Activated T-cell treated with anti-CD3 and anti-CD28 coated beads for 24 hours (primary cell): ENCODE measurements at places on chromosomes 6 and 20.

DNA sequence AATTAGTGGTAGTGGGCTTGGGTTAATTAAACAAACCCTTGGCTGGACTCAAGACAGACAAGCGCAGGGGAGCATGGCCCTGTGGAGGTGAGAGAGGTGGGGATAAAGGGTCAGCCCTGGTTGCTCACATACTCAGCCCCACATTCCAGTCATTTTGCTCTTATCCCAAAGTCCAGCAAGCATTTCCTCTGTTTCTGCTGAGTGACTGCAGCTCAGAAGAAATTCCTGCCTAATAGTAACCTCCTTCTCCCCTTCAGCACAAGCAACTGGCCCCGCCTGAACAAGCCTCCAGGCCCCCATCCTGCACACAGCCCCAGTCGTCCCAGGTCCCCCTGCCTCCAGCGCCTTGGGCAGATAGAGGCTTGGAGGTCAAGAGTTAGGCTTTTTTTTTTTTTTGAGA lies 3.6 kb upstream of the TFEB start:
- DNase-seq: no peak

DNA sequence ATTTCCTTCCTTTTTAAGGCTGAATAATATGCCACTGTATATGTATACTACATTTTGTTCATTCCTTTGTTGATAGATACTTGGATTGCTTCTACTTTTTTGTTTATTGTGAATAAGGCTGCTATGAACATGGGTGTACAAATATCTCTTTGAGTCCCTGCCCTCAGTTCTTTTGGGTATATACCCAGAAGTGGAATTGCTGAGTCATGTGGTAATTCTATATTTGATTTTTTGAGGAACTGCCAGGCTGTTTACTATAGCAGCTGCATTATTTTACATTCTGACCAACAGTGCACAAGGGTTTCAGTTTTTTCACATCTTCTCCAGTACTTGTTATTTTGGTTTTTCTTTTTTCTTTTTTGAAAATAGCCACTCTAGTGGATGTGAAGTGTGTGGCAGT lies 34.1 kb downstream of the CDS2 start:
- DNase-seq: no peak

DNA sequence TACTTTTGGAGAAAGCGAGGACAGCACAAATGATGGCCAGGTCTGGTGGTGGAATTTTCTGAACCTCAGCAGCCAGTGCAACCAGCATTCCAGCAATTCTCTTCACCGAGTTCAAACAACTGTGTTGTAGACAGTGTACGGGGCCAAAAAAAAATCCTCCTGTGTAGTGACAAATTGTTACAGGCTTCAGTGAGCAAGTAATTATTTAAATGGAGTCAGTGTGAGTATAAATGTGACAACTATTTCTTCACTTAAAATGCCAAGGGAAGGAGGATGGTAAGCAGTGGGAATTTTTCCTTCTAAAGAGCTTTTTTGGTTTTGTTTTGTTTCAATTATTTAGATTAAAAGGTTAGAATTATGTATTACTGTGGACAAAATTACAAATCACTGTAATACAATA lies 154.1 kb downstream of the TMEM242 start:
- no peak for DNase-seq

- DNase-seq: no peak
These were observed 60.6 kb upstream of the RIPOR2 start for GRCh38 chr6:24996269-24996836.

- DNase-seq: no peak
These were observed 137.9 kb downstream of the CDH26 start for GRCh38 chr20:60096166-60096565.

DNA sequence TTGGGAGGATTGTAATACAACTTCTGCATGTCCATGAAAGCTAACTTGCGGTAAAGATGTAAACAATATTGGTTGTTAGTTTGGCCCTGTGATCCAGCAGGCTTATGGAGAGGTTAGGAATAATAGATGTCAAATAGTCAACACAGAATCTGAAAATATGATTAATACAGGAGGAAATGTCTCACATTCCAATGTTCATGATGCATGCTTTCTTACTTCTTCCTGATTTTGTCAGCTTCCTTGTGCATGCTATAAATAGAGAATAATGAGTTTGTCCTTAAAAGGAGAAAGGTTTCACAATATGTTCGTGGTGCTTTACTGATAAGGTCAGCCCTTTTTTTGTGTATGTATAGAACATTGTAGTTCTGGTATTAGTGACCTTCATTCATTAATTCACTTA lies 136.7 kb downstream of the MMUT start:
- DNase-seq: no peak

GRCh38 chr6:6711031-6711785 lies 122.7 kb downstream of the LY86 start:
- no peak for DNase-seq

DNA sequence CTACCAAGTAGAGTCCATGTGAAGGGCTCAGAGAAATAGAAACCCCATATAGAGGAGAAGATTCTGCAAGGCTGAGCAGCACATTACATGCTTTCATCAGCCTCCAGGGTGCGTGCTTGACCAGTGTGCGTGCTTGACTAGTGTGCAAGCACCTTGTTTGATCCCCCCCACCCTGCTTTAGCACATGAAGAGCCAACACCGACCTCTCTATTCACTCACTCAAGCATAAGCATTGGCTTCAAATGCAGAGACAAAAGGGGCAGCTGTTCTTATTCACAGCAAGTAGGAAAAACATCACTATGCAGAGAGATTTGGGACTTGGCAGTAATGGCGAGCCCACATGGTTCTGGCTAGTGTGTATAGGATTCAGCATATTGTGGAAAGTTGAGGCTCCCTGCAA lies 278.7 kb upstream of the RNF217 start:
- no peak for DNase-seq

DNA sequence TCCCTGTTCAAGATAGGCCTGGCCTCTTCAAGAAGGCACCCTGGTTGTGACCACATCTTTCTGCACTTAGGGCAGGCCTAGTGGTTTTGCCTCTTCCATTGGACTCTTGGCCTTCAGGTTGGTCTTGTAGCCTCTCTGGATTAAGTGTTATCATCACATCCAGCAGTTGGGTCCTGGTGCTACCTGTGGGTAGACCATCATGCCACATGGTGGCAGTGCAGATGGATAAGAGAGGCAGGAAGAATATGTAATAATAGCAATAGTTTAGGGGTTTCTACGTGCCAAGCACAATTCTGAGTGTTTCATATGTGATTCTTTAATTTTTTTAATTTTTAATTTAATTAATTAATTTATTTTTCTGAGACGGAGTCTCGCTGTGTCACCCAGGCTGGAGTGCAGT lies 28.5 kb upstream of the SNRPB2 start:
- no peak for DNase-seq

DNA sequence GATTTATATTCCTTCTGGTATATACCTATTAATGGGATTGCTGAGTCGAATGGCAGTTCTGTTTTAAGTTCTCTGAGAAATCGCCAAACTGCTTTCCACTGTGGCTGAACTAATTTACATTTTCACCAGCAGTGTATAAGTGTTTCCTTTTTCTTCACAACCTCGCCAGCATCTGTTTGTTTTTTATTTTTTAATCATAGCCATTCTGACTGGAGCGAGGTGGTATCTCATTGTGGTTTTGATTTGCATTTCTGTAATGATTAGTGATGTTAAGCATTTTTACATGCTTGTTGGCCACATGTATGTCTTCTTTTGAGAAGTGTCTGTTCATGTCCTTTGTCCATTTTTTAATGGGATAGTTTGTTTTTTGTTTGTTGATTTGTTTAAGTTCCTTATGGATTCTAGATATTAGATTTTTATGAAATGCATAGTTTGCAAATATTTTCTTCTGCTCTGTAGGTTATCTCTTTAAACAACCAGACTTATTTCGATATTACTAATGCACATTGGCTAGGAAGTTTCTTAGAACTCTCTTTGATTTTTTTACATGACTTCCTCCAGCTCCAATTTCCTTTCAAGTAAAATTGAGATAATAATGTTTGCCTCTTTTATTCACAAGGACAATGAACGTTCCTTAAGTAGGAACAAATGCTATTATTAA lies 12.2 kb upstream of the VNN1 start:
- DNase-seq: no peak

DNA sequence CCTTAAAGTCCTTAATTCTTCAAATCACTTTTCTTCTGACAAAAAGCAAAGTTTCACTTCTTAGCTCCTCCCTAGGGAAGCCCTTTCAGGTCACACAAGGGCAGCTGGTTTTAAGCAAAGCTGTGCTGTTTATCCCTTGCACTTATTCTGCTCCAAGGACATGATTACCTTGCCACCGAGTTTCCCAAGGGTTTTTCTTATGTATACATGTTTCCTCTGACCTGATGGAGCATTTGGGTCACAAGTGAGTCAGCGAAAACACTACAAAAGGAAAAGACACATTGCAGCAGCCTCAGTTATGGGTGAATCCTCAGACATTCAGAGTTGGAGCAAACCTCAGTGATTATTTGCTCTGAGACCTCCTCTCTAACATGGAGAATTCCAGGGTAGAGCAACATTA lies 26.6 kb upstream of the ILRUN start:
- DNase-seq: no peak

DNA sequence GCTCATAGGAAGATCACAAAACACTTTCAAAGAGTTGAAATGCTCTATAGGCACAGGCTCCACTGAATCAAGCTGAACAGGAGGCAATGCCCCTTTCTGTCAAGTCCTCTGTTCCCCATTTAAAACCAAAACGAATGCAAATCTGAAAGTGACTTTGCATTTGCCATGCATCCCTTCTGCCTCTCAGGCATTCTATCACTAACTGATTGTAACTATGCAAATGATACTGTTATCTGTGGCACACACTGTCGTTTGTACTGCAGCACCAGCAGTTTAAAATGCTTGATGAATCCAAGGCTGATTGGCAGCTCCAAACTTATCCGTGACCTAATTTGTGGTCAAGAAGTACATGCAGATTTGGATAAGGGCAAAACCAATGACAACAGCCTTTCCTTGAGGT lies 1067.5 kb upstream of the MAP3K7 start:
- DNase-seq: no peak

- no peak for DNase-seq
These were observed 91.7 kb upstream of the NFATC2 start for GRCh38 chr20:51634257-51634656.

DNA sequence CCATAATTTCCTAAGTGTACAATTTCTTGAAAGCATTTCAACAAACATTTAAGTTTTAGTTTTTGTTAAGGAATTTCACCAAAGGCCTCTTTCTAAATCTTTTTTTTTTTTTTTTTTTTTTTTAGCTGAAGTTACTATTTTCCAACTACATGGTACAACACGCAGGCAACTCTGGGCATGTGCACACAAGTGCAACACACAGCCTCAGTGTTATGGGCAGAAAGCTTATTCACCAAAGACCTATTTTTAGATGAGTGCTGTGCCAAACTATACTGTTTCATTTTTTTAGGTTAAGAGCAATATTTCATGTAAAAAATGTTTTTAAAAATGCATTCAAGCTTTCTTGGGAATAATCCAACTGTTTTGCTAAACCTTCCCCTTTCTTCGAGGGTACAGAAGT lies 42.0 kb upstream of the MAP3K4 start:
- DNase-seq: no peak

DNA sequence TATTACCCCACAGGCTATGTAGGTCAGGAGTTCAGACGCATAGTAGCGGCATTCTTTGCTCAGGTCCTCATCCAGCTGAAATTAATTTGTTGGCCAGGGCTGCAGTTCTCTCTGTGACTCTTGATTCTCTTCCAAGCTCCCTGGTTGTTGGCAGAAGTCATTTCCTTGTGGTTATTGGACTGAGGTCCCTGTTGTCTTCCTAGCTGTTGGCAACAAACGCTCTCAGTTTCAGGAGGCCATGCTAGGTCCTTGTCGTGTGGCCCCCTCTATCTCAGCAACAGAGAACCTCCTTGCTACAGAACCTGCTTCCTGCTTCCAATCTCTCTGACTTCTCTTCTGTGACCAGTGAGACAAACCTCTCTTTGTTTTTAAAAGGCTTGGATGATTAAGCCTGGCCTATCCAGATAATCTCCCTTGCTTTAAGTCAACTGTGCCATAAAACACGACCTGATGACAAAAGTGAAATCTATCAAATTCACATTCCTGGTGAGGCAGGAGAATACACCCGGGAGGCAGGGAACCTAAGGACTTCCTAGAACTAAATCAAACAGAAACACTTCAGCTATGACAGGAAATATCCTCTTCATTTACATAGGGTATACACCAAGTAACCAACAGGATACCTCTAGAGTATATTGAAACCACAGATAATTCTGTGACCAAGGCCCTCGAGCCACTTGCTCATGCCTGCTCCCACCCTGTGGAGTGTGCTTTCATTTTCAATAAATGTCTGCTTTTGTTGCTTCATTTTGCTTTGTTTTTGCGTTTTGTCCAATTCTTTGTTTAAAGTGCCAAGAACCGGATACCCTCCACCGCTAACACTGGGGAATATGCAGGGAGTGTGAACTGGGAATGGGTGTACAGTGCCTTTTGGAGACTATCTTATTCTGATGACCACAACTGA lies 196.0 kb downstream of the BTBD3 start:
- DNase-seq: no peak

GRCh38 chr6:98384801-98385200 lies 449.6 kb upstream of the POU3F2 start:
- no peak for DNase-seq

GRCh38 chr6:159249752-159250151 lies 80.6 kb downstream of the FNDC1 start:
- DNase-seq: no peak

- DNase-seq: no peak
These were observed 474.2 kb upstream of the SULF2 start for GRCh38 chr20:48259456-48259855.

GRCh38 chr6:169099411-169100202 lies 154.0 kb downstream of the THBS2 start:
- DNase-seq: no peak

DNA sequence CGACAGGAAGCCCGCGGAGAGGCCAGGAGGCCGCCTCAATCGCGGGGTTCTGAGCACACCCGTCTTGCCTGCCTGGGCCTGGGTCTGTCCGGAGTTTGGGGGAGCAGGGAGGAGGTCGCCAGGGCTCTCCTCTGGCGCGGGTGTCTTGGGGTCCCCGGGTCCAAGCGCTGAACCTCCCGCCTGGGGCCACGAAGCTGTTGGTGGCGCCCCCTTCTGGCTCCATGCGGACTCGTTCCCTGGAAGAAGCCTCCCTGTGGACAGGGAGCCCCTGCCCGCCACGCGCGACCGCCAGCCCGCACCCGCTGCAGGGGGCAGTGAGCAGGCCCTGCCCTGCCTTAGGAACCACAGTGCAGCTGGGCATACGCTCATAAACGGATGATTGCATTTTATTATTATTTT lies 44.7 kb downstream of the MCUR1 start:
- no peak for DNase-seq

- DNase-seq: no peak
These were observed 41.8 kb upstream of the ARFGEF2 start for GRCh38 chr20:48879612-48880245.
